ENCODE measurements at places on chromosomes 5 and 9. TPM values are rescaled to one million over a fixed set of nuclear protein-coding genes. Genes with fewer than 3 reads are reported as not detected.

- DNase-seq = no peak
These were observed 17.6 kb downstream of the TENT4A start for GRCh38 chr5:6730807-6731206.

KIAA1958 gene
- total RNA-seq = 12.2 TPM

GRCh38 chr5:156400231-156400986 lies 73.4 kb downstream of the SGCD start:
- no peak for DNase-seq

- no peak for DNase-seq
These were observed at the start of gene FYB1 for GRCh38 chr5:39219437-39219836. TSS of gene FYB1 (minus strand) at chr5:39219563. CDS start at chr5:39202960, 16,603 bp downstream.

- no peak for DNase-seq
These were observed 672.5 kb upstream of the RORB start for GRCh38 chr9:73824671-73825070.

DNA sequence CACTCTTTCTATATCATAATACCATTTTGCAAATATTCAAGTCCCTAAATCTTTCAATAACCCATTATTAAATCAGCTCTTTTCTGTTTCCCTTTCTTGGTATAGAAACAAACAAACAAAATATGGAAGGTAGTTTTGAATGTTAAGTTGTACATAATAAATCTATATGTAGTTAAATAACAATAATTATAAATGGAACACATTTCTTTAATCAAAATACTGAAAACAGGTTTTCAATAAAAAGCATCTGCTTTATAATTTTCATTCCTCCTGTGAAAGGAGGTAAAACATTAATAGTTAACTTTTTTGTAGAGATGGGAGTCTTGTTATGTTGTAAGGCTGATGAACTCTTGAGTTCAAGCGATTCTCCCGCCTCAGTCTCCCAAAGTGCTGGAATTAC lies 54.2 kb downstream of the CDKL3 start:
- no peak for DNase-seq

DNA sequence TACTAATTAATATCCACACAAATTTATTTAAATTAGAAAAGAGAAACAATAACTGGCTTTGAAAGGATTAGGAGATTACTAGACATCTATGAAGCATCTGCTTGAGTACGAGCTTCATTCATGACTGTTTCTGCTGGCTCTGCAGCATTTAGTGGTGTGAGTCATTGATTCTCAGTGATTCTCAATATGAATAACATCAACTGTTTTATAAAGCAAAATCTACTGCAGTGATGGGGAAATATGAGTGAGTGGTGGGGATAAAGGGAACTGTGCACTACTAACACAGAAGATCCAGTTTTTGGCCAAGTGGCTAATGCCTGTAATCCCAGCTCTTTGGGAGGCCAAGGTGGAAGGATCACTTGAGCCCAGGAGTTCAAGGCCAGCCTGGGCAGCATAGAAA lies 8.4 kb downstream of the FNBP1 start:
- no peak for DNase-seq

SLC36A3 gene
- total RNA-seq = not detected

DNA sequence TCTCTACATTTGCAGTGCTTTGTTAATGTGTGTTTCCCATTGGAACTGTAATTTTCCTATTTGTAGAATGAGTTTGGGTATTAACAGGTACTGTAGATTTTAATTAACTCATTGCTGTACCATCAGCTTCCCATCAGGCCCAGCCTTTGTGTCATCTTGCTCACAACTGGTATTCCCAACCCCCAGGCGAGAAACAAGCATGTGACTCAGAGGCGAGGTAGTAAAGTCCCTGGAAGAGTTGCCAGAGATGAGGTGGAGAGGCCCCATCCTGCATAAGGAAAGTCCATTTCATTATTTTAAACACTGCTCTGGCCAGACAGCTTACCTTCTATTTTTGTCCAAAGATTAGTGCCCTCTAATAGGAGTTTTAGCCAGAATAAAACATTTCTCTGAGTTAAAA lies 29.9 kb downstream of the ADCY2 start:
- no peak for DNase-seq

NEURL1B gene
- 35.0 TPM for total RNA-seq

SHISAL2B gene
- not detected for total RNA-seq

SLC6A7 gene
- total RNA-seq = 0.10 TPM

GRCh38 chr9:34459941-34460340 lies 1.3 kb downstream of the DNAI1 start:
- no peak for DNase-seq

SLC1A1 gene
- total RNA-seq = 5.0 TPM

GRCh38 chr5:154059039-154059430 lies 20.3 kb downstream of the MFAP3 start:
- DNase-seq = no peak

- no peak for DNase-seq
These were observed 8.8 kb upstream of the BOD1 start for GRCh38 chr5:173625261-173625660.

- DNase-seq = no peak
These were observed 83.5 kb upstream of the MINAR2 start for GRCh38 chr5:129664336-129664937.

ARHGEF37 gene
- 11.9 TPM for total RNA-seq

GFI1B gene
- total RNA-seq = not detected

DNA sequence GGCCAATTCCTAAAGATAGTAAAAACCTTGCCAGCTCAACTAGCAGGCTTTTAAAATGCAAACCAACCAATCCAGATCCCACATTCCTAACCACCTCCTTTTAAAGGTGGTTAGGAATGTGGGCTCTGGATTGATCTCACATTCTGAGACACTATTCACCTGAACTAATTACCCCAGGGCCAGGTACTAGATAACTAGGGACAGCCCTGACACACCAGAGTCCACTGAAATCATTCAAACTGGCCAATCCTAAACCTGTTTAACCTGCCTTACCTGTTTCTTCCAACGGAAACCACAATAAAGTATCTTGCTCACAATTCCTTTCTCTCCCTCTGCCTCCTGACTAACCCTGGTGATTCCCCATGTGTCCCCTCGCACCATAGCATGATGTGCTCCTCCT lies 168.3 kb upstream of the DMAC1 start:
- DNase-seq = no peak

GRCh38 chr5:150766251-150766650 lies 7.4 kb upstream of the DCTN4 start:
- DNase-seq = no peak

DNA sequence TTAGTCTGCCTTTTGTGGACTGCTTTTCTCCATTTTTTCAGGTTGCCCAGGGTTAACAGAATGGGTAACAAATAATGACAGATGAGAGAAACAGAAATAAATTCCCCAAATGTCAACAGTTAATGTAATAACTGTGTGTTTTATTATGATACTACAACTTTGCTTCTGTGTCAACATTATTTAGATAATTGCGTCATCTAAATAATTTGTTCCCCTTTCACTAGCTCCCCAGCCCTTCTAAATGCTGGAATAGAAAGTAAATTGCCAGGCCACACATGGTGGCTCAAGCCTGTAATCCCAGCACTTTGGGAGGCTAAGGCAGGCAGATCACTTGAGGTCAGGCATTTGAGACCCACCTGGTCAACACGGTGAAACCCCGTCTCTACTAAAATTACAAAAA lies 53.5 kb downstream of the RNF38 start:
- no peak for DNase-seq

CCDC192 gene
- total RNA-seq = 1.2 TPM

DNA sequence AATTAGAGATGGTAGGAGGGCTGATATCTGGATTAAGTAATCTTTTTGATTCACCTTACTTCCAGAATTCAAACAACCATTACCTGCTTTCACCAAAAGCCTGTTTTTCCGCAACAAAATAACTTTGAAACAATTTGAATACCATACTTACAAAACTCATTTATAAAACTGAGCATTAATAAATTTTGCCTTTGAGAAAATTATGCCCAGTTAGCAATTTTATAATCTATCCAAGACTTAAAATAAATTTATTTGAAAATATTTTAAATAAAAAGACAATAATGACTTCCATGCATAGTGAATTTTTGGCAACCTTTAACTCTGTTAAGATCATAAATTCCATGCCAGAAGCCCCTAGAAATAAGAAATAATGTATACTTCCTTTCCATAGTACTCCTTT lies 71.3 kb upstream of the FTMT start:
- no peak for DNase-seq

DNA sequence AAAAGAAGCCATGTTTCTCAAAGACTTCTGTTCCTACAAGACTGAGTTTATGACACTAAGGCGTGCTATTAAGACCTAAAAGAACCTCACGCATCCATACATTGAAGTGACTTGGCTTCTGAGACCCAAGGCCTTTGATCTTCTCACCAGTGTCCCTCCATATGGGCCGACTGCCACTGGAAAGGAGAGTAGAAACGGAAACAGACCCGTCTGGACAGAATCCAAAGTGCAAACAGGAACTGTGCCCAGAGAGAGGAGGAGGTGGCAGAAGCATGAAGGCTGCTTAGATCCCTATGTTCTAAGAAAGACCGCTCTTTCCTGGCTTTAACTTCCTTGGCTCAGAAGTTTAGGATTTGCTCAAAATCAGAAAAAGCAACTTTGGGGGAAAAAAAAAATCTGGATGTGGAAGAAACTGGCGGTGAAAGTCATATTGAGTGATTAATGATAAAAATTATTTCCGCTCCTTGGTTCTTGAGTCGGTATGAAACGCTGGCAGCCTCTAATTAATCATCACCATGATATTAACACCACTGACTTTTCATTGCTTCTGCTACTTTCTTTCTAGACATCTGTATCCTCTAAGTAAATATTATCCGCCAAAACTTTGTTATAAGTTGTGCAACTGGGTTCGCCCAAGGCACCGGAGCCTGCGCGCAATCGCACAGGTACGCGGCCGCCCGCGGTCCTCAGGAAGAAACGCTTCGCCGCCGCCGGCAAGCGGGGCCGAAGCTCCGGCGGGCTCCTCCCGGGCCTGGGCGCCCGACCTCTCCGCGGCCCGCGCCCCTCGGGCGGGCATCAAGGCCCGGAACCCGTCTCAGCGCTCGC lies 726 bp downstream of the DAP start:
- peak; percentile 65 for DNase-seq

GRCh38 chr5:72510610-72511181 lies 3.5 kb upstream of the ZNF366 start:
- no peak for DNase-seq

DNA sequence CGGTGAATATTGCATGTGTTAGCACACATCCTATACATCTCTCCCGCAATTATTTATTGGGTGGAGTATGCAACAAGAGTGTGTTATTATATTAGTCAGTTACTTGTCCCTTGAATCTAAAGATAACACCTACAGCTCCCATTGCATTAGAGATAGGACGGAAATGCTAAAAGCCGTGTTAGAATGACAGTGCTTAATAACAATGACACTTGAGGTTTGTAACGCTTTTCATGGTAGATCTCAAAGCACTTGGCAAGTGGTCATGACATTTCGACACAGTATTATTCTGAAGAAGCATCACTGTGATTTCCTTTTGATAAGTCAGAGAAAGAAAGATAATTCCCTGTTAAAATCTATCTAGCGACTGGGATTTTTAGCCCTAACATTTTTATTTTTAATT lies 33.4 kb upstream of the TRIO start:
- no peak for DNase-seq

GRCh38 chr9:81534138-81534875 lies 155.0 kb downstream of the TLE1 start:
- no peak for DNase-seq

DNA sequence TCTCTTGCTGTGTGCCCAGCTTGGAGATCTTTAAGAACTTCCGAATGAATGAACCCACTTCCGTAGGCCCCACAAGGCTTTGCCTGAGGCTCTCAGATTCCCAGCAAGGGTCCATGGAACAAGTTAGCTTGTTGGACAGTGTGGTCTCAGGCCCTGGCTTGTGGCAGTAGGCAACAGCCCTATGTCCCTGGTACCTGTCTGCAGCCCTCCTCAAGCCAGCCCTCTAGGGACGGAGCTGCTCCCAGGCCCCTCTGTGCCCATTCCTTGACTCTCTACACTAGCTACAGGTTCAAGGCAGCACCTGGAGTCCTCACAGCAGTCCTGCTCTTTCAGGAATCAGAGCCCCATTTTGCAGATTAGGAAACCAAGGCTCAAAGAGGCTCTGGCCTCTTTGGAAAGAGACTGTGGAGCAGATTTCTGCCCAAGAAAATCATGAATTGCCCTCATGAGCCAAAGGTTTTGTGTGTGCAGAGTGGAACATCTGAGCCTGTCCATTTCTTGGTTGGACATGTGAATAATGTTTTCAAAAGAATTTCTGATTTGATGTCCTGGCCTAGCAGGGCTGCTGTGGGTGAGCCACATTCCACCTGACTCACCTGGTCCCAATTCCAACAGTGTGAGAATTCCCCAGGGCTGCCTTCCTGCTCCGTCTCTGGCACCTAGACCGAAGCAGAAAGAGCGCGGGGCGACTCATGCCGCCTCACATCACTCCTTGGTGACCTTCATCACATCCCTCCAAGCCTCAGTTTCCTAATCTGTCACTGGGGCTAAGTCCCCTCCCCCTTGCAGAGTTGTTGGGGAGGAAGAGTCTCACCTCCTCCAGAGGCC lies 131.7 kb downstream of the BARX1 start:
- no peak for DNase-seq

DNA sequence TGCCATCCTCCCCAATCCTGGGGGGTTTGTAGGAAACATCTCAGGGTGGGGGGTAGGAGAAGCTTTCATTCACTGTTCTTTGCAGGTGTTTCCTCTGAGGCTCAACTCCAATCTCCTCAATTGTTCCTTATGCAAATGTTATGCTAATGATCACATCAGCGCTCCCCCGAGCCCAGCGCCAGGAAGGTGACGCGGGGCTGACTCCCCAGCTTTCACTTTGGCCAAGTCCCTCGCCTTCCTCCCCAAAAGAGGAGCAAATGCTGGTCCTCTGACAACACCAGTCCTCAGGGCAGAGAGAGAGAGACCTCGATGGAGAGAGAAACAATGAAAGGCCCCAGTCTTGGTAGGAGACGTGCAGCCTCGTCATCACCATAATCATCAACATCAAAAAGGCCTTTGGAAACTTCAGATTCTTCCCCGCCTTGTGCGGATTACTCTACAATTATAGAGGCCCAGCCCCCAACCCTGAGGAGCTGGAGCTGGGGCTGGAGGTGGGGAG lies 39.1 kb downstream of the PCDH1 start:
- no peak for DNase-seq

DNA sequence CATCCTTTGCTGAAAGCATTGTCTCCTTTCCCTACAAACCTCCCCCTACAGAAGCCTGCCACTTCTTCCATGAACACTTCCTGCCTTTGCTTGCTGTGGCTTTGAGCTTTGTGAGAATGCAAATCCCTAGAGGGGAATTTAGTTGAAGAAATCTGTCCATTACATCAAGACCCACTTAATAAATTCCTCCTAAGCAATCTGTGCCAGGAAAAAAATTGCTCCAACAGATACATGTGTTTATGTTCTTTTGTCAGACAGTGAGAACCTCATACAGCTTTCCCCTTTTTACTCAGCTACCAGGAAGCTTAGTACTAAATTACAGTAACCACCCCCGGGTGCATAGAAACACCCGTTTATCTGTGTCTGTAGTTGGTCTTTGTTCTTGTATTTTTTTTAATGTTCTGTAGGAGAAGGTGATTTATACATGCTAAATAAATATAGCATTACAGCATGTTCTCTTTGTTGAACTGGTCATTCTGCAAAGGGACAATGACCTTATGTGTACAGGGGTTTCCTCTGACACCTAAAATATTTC lies 43.9 kb downstream of the SH3TC2 start:
- no peak for DNase-seq

GLRA1 gene
- total RNA-seq = not detected

GRCh38 chr5:175800656-175801081 lies 70.7 kb upstream of the CPLX2 start:
- no peak for DNase-seq

Measured in ureter (tissue), 1 donor.